Type B pancreatic cell (in vitro differentiated cells): ENCODE measurements at places on chromosomes 6 and 20.

GRCh38 chr6:12196326-12196936 lies 93.7 kb upstream of the EDN1 start:
- no peak for DNase-seq

- DNase-seq = no peak
These were observed 52.4 kb downstream of the ELOVL4 start for GRCh38 chr6:79894939-79895338.

- no peak for DNase-seq
These were observed 77.1 kb upstream of the FRMD1 start for GRCh38 chr6:168155821-168156741.

DNA sequence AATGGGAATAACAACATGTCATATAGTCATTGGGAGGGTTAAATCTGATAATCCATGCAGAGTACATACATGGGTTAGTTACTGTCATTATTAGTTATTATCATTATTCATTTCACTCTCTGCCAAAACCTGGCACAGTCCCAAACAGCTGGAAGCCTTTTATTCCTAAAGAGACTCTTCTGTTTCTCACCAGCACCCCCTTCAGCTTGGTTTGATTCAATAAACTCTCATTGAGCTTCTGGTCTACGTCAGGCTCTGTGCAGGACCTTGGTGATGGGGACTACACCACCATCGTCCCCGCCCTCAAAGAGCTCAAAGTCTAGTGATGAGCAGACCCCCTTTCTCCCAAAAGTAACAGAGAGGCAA lies 2.3 kb downstream of the KCNK15 start:
- DNase-seq = no peak

GRCh38 chr6:3471286-3471685 lies 14.4 kb upstream of the SLC22A23 start:
- DNase-seq = no peak

DNA sequence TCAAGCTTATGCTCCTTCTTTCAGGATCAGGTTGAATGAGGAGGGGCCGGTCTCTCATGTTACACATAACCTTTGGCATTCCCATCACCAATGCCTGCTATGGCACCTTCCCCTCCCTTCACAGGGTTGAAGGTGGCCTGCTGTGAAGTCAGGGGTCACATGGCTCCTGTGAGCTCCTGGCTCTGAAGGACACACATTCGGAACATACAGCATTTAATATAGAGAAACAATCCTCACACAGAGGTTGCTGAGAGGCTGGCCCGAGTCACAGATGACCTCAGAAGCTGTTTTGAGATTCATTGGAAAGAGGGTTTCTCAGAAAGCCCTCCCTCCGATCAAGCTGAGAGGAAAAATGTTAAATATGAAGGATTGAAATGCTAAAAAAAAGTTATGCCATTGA lies 82.1 kb downstream of the PSMG4 start:
- no peak for DNase-seq

GRCh38 chr6:22003287-22003686 lies 293.5 kb downstream of the PRL start:
- no peak for DNase-seq

- no peak for DNase-seq
These were observed 203.5 kb upstream of the JAG1 start for GRCh38 chr20:10877342-10877741.

GRCh38 chr6:105890521-105891244 lies 195.5 kb upstream of the PRDM1 start:
- no peak for DNase-seq

DNA sequence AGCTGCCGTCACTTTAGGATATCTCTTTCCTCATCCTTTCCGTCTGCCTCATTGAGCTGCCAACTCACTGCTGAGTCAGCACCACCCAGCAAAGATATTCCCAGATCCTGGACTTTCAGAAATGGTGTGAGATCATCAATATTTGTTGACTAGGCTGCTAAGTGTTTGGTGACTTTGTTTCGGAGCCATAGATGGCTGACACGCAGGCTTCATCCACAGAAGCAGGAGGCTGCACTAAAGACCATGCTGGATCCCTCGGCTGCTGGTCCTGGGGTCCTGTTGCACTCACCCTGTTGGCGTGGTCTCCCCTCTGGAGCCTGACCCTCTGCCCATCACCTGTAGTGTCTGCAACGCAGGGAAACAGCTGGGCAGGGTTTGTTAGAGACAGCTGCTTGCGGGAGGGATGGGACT lies 96.5 kb downstream of the ERMARD start:
- peak; percentile 32 for DNase-seq

- DNase-seq = no peak
These were observed 2.8 kb upstream of the JARID2 start for GRCh38 chr6:15242937-15243614.

- DNase-seq = no peak
These were observed 324.7 kb downstream of the CD83 start for GRCh38 chr6:14442242-14442641.

DNA sequence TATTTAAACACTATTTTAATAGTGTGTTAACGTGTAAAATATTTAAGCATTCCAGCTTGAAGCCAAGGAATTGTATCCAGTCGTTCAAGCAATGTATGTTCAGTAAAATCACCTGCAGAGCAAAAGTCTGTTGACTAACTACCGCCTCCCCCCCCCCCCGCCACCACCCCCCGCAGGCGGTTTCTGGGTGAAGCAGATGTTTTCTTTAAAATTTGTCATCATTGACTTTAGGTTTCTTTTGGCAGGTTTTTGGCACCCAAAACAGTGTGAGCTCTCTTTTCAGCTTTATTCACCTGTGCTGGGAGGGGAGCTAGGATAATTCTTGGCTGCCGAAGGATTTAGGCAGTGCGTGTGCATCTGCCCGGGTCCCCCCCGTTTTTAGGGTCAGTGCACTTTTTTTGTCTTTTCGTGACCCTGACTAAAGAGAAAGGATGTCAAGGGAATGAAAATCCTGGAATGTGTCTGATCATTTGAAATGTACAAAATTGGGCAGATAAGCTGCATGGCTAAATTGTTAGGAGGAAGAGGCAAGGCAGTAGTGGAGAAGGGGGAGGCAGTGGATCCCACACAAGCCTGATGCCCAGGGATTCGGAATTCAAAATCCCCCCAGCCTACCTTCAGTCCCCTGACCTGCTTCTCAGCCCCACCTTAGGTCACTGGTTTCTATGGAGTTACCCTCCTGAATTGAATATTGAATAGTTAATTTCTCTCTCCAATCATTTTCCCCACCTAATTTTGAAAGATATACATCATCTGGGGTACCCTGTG lies 1.1 kb downstream of the EDN1 start:
- DNase-seq = no peak

DNA sequence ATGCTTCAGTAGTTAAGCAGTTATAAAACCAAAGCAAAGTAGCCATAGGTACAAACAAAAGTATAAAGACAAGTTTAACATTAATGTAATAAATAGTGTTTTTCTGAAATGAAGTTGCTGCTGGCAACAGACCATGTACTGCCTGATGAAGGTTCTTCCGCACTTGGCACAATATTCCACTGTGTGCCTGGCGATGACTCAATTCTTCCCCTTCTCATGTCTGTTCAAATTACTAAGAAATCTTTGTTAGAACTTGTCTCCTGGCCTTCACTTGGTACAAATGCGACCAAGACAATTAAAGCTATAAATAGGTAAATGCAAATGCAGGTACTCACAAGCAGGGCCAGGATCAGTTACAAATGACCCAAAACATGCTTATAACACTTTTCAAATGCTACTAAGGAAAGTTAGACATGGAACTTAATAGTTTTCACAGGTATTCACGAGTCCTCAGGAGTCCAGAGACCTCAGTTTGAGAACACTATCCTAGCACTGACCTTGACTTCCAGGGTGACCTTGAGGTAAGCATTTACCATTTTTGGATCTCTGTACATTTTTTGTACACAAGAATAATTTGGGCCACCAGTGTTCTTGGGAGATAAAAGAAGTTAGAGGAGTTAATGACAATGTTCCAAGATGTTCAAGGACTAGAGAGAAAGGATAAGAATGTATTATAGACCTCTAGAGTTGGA lies 8.1 kb upstream of the DDR1 start:
- DNase-seq = no peak
